Right lung (tissue), 10 donors: ENCODE measurements at places on chromosomes 6 and 20. TPM values are rescaled to one million over a fixed set of nuclear protein-coding genes. Genes with fewer than 3 reads are reported as not detected.

GRCh38 chr20:44896583-44896982 is 11.1 kb downstream of the YWHAB start:
- DNase-seq = no peak

The FKBP5 gene
- 19.5 TPM for polyA plus RNA-seq

DNA sequence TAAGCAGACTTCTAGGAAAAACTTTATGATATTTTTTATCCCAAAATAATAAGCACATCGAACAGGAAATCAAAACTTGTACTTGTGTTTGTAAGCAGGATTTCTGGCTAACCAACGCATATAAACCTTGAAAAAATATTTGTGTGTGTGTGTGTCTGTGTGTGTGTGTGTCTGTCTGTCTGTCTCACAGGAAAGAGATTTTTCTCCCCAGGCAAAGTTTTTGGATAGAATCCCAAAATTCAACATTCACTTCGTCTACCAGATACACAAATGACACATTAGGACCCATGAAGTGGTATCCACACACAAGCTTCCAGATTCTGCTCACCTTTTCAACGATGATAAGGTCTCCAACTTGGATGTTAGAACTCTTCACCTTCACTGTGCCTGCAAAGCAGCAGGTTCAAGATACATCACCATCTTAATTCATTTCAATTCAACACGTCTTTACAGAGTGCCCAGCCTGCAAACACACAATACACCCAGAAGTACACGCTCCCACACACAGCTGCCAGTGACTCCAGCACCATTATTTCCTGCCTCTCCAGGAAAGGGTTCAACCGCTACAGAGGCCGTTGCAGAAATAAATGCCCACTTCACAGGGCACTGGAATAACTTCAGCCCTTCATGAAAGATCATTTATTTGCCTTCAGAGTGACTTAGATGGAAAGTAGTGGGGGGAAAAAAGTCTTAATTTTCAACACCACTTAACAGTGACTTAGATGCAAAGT is 70.9 kb downstream of the ATP9A start:
- DNase-seq = no peak

GRCh38 chr6:48833916-48834315 is 629.1 kb downstream of the MMUT start:
- no peak for DNase-seq

The ABRACL gene
- polyA plus RNA-seq = 29.3 TPM

The GGTLC1 gene
- polyA plus RNA-seq = 0.85 TPM

DNA sequence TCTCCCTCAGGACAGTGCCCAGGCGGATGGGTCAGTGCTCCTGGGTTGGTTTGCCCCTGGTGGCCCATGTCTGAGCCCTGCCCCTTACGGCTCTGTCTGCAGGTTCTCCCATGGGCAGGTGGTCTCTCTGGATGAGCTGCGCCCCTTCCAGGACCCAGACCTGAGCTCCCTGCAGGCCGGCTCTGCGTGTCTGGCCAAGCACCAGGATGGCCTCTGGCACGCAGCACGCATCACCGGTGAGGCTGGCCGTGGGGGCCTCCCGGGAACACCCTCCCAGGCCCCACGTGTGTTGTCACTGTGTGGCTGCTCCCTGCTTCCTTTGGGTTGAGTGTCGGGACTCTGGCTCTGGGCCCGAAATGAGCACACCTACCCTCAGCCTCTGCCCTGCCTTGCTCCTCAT is 3.3 kb upstream of the LIME1 start:
- DNase-seq = no peak
